A549 treated with AZD2906 at 1 μM for 4 hours (cell line): ENCODE measurements at places on chromosomes 2 and 18. TPM values are rescaled to one million over a fixed set of nuclear protein-coding genes. Genes with fewer than 3 reads are reported as not detected.

Gene TRAF3IP1
- total RNA-seq = 9.7 to 15.2 TPM (median 12.7 TPM) in 5 replicates

Gene CHRNA1
- not detected in 5 replicates for total RNA-seq

Gene DYSF
- 0.44 to 0.90 TPM (median 0.81 TPM) in 5 replicates for total RNA-seq

Gene ASB18
- not detected in 5 replicates for total RNA-seq

Gene KATNAL2
- 1.4 to 2.4 TPM (median 1.9 TPM) in 5 replicates for total RNA-seq

Gene SIX2
- 1.5 to 2.8 TPM (median 2.2 TPM) in 5 replicates for total RNA-seq

Gene CLK1
- 29.7 to 36.9 TPM (median 31.6 TPM) in 5 replicates for total RNA-seq

Gene OTOF
- 0.11 to 0.26 TPM (median 0.13 TPM) in 5 replicates for total RNA-seq

Gene THSD7B
- not detected in 5 replicates for total RNA-seq

Gene MOGAT1
- not detected in 5 replicates for total RNA-seq

Gene MRPL33
- 314 to 497 TPM (median 353 TPM) in 5 replicates for total RNA-seq

Gene ZC3H6
- total RNA-seq = 0.17 to 0.45 TPM (median 0.38 TPM) in 5 replicates

Gene GCG
- 0.05 TPM in 1 of 5 replicates, not detected in the others for total RNA-seq

Gene DSG1
- not detected in 5 replicates for total RNA-seq

Gene STAT4
- 3.5 to 5.2 TPM (median 4.5 TPM) in 5 replicates for total RNA-seq

Gene SP110
- 6.4 to 9.9 TPM (median 7.7 TPM) in 5 replicates for total RNA-seq

Gene C2orf66
- total RNA-seq = 0.03 to 0.09 TPM (median 0.08 TPM) in 5 replicates

Gene VWA3B
- total RNA-seq = 0.09 to 0.14 TPM (median 0.12 TPM) in 3 of 5 replicates, not detected in the others

Gene TUBA3E
- total RNA-seq = 5.2 to 8.8 TPM (median 6.9 TPM) in 5 replicates

Gene GPR39
- total RNA-seq = 6.7 to 7.5 TPM (median 6.9 TPM) in 5 replicates

Gene GPR75
- total RNA-seq = 1.2 to 2.0 TPM (median 1.6 TPM) in 5 replicates

Gene CLEC4F
- total RNA-seq = not detected in 5 replicates

Gene POTEE
- total RNA-seq = 0.03 to 0.07 TPM (median 0.06 TPM) in 5 replicates

Gene DNPEP
- 56.8 to 62.2 TPM (median 60.4 TPM) in 5 replicates for total RNA-seq

Gene POMC
- total RNA-seq = 0.06 TPM in 1 of 5 replicates, not detected in the others

Gene SLC14A1
- total RNA-seq = 0.14 TPM in 1 of 5 replicates, not detected in the others

Gene ADCY3
- 74.3 to 82.6 TPM (median 80.4 TPM) in 5 replicates for total RNA-seq

Gene ACVR1C
- total RNA-seq = 0.02 to 0.06 TPM (median 0.04 TPM) in 4 of 5 replicates, not detected in the other

Gene LYPD6B
- not detected in 5 replicates for total RNA-seq

Gene SERPINB10
- total RNA-seq = not detected in 5 replicates

Gene AGPS
- total RNA-seq = 32.4 to 42.4 TPM (median 36.2 TPM) in 5 replicates

Gene CNTNAP5
- not detected in 5 replicates for total RNA-seq

Gene CDK5R2
- 4.6 to 8.8 TPM (median 7.0 TPM) in 5 replicates for total RNA-seq

Gene TUBA4A
- total RNA-seq = 225 to 347 TPM (median 253 TPM) in 5 replicates

Gene FAP
- 0.08 to 0.11 TPM (median 0.09 TPM) in 3 of 5 replicates, not detected in the others for total RNA-seq

Gene BOD1L2
- total RNA-seq = not detected in 5 replicates

Gene ALLC
- 0.08 TPM in 1 of 5 replicates, not detected in the others for total RNA-seq

Gene ATRAID
- total RNA-seq = 211 to 221 TPM (median 213 TPM) in 5 replicates

Gene IRS1
- 13.1 to 15.2 TPM (median 14.8 TPM) in 5 replicates for total RNA-seq

Gene ATP6V1C2
- total RNA-seq = 0.12 to 0.29 TPM (median 0.23 TPM) in 5 replicates
